Endothelial cell (in vitro differentiated cells): ENCODE measurements at places on chromosomes 5 and 9. TPM values are rescaled to one million over a fixed set of nuclear protein-coding genes. Genes with fewer than 3 reads are reported as not detected.

GRCh38 chr5:66362046-66362445 lies 217.9 kb downstream of the SREK1 start:
- DNase-seq = no peak

- DNase-seq = no peak
Measured at GRCh38 chr9:3457175-3457574, 68.6 kb downstream of the RFX3 start.

DNA sequence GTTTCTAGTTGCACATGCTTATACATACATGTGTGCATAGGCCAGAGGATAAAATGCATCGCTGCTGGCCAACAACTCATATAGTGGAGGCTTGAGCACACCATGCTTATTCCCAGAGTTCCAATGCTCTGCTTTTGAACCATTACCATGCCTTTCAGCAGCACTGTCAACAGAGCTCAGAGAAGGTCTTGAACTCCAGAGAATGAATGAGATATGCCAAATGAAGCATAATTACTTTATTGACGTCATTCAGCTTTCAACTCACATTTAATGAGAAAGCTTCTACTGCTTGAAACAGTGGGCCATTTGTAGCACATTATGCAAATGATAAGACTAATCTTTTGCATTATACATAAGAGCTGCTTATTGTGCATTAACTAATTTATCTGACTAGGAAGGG lies 765.3 kb upstream of the GRAMD2B start:
- DNase-seq = no peak

GRCh38 chr5:79225026-79225425 lies 10.9 kb upstream of the JMY start:
- no peak for DNase-seq

DNA sequence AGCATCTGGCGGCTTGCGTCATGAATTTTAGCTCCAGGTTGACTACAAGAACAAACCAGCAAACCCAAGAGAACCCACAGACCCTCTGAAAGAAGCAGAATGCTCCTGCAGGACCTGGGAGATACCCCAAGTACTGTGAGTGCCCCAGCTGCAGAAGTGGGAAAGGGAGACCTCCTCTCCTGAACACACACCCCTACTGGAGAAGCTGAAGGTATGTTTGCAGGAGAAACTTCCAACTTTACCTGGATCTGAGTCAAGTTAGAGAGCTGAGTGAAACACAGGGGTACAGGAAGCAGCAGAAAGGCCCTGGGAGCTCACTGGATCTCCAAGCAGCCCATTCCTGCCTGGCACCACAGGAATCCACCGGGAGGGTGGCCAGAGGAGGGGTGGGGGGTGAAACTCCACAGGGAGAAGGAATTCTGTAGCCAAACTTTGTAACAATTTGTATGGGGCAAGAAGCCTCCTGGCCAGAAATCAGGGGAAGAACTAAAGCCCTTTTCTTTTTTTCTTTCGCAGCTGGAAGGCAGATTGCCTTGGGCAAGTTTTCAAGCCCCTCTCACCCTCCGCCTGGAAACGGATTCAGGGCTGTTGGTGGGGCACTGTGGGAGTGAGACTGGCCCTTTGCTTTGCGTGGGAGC lies 576.2 kb downstream of the BNC2 start:
- no peak for DNase-seq

DNA sequence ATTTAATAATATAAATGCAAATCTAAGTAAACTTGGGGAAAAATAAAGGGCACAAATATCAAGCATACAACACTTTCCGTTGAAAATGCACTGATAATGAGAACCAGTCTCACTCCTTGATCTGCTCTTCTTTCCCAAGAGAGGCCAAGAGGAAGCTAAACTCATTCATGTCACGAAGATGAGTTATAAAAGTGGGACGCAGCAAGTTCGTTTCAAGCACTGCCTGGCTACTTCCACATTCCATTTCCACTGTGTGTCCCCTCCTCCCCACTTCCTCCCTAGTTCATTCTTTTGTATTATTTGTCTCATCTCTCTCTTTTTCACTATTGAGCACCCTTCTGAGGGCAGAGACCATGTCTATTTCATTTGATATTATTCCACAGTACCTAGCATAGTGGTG lies 158.1 kb downstream of the SLC24A2 start:
- DNase-seq = no peak

GRCh38 chr9:75128535-75128934 lies 40.2 kb downstream of the OSTF1 start:
- DNase-seq = no peak

DNA sequence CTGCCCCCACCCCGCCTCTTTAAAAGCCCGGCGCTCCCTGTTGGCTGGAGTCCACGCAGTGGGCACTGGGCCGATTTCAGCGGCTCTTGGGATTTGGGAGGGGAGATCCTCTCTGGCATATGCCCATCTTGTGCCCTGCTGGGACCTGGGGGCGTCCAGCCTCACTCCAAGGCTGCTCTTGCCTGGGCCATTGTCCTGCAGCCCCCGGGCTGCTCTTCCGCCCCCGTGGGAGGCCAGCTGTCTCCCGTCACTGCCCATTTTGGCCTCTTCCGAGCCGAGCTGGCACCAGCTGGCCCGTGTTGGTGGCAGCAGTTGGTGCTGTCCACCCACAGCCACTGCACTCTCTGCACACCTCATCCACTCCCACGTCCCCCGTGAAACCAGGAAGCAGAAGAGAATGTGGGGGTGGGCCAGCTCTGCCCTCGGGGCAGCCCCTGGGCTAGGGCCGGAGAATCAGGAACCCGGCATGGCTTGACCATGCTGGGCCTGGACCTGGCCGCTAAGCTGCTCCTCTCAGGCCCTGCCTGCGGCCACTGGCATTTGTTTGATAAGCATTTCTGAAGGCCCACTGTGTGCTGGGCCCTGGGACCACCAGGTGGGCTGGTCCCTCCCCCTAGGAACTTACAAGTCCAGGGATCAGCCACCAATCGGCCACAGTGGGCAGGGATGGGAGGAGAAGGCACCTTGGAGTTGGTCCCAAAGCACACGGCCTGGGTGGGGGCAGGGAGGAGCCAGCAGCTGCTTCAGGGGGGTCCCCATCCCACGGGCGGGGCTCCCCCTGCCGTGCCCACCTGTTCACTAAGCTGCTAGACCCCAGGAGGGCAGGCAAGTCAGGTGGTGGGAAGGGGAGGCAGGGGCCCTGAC lies 2.2 kb downstream of the C8G start:
- DNase-seq = no peak

DNA sequence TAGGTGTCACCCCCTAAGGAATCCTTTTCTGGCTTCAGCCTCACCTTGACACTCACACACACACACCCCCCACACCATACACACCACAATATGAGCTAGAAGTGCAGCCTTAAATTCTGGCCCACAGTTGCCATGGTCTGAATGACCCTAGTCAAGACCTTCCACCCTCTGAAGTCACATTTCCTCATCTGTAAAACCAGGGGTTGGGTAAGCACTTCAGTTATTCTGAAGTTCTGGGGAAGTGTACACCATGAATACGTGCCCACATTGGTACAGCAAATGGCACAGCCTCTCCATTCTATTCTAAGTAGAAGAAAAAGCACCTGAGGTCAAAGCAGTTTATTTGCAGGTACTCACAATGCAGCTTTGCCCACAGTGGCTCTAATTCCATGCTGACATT lies 372.8 kb upstream of the KLF4 start:
- DNase-seq = no peak

GRCh38 chr9:107696302-107696701 lies 206.7 kb upstream of the KLF4 start:
- no peak for DNase-seq

GRCh38 chr9:132207839-132208615 lies 46.2 kb downstream of the NTNG2 start:
- no peak for DNase-seq

GRCh38 chr5:123528878-123529277 lies 16.9 kb downstream of the CSNK1G3 start:
- no peak for DNase-seq

DNA sequence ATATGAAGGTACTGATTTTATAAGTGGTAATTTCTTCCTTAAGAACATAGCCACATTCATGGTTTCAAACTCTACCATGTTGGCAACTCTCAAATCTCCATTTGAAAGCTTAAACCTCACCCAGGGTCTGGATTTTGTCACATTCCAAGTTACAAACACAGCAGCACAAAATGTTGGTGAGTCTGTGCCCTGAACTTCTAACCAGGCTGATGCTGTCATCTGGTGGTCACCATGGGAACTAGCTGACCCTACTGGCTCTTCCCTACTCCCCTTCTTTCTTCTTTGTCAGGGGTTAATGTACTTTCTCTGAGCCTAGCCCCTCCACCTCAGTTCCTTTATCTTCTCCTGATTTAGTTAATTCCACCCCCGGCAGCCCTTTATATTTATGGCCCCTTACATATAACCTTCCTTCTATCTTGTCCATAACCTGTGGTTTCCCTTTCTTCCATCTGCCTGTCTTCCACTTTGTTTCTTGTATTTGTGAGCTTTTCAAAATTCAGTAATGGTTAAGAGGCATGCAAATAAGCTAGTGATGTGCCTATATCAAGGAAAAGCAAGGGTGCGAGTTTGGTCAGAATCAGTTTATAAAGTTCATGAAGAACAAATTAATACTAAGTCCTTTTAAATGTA lies 35.9 kb downstream of the TGFBR1 start:
- peak; percentile 33 for DNase-seq

DNA sequence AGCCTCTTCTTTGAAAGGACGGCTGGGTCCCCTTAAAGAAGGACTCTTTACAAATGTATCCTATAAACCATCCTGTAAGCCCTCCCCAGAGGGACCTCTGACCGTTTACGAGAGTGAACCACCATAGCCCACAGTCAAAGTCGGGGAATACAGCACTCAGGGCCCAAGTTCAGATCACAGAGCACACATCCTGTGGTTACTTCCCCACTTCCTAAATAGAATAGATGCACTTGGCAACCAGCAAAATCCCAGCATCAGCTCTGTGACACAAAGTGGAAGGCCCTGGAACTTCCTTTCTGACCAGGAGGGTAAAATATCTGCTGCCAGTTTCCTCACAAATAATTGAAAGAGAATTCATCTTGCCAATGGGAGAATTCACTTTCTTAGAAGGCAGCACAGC lies 6.9 kb upstream of the IGFBPL1 start:
- no peak for DNase-seq

DNA sequence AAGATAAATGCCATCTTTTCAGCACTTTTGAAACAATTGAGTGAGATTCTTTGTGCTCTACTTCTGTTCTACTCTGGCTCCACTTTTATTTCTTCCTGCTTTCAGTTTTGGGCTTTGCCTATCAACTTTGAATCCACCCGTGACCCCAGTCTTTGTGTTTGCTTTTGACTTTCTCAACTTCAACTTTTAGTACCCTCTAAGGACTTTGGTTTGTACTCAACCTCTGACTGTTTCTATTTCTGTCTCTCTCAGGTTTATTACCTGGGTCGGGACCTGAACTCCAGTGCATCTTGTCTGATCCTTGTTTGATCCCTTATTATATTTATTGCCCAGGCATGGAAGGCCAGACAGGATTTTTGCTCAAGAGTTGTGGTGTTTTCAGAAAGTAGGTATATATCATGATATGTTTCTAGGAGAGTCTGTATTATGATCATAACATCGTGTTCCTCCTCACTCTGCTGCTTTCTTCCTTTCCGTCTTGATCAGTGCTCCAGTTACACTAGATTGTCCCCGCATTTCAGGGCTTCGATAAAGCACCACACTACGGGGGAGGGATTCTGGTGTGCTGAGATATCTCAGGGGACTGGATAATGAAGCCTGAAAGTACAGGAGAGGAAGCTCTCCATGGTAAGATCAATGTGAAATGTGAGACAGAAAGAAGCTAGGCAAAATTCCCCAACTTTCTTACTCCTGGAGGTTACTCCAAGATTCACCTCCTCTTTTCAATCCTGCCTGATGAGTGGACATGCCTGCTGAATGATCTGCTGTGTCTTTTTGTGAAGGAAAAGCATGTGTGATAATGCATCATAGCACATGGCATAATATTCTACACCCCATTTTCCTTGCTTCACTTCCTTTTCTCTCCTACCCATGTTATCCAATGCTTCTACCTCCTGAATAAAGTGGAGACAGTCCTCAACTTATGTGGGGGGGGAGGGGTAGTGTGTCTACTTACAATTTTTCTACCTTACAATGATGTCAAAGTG lies 155.5 kb upstream of the GRIN3A start:
- no peak for DNase-seq

DNA sequence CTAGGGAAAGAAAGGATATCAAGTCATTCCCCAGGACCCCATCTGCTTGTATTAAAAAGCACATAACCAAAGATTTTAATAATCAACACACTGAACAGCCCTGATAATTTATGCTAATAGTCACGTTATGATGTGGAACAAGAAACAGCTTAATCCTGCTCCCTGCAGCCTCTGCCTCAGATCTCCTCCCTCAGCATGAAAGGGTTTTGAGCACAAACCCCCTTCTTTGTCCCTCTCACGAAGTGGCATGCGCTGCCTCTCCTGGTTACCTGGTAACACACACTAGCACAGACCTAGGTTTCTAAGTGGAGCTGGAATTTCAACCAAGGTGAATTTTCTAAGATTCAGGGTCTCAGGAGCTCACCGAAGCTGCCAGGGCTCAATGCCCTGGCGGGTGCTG lies 5.1 kb downstream of the IGFBPL1 start:
- DNase-seq = no peak

DNA sequence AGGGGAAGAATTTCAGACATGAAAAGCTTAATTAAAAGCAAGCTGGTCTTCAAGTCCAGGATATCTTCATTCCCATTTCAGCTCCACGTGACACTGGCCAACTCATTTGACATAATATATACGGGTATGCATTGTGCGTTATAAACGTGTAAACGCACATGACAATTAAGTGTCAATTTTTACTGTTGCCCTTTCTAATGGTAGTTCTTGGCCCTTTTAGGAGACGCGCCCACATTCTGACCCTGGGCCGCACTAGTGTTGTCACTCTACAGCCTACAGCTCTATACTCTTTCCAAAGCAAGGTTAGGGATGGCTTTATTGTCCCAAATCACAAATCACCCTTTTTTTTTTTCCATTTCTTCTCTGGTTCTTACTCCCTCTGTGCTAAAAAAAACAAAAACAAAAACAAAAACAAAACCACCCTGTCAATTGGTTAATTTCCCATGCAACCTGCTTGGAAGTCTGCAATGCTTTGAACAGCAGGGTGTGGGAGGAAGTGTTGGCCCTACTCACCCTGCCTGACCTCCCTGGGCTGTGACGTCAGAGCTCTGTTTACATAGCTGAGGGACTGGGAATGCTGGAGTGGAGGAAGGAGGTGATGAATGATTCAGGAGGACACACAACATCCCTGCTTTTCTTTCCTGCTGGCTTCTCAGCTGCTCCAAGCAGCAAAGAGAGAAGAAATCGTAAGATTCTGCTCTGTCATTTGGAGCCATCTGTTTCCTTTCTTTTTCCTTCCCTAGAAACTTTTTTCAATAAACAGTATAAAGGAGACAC lies 19.3 kb downstream of the RFK start:
- DNase-seq = peak; percentile 23

Gene TNFSF8
- total RNA-seq = not detected

Gene SAXO1
- total RNA-seq = not detected

Gene SV2C
- 0.15 TPM for total RNA-seq

Gene KIF4B
- total RNA-seq = 0.54 TPM

Gene AJM1
- total RNA-seq = 0.80 TPM

Gene JAK2
- 9.4 TPM for total RNA-seq

Gene PCDHA6
- 2.3 TPM for total RNA-seq

Gene PGM5
- total RNA-seq = 1.2 TPM

Gene GLIPR2
- total RNA-seq = 6.3 TPM

Gene C5orf63
- total RNA-seq = 2.0 TPM

Gene PCYOX1L
- 18.3 TPM for total RNA-seq
